ENCODE measurements at places on chromosomes 12 and 14.

DNA sequence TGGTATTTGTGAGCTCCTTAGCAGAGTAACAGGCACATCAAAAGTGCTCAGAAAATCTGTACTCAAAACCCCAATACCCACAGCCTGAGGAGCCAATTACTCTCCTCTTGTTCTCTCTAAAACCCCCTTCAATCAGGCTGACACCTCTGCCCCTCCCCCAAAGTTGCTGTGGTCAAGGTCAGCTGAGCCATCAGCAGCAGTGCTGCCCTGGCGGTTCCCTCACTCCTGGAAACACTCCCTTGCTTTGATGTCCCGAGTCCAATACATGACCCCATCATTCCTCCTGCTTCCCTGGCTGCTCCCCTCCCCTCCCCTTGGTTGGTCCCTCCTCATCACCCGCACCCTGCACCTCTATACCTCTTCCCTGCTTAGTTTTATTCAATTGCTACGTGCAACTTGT is 57.2 kb upstream of the C14orf132 start:
- DNase-seq, result no peak

DNA sequence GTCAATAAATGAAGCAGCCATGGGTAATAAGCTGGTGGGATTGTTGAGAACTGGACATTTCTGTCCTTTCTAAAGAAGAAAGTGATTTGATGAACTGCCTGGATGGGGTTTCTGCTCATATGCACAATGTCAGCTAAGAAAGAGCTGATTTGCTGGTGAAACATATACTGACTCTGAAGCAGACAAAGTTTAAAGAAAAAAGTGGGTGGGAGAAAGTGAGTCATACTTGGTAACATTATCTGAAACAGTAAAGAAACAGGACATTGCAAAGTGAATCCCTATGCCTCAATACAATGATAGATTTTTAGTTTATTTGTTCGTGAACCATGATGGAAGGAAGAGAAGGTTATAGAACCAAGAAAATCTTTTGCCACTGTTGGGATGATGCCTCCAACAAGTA is 95.6 kb upstream of the DNM1L start:
- DNase-seq, result no peak

GRCh38 chr14:24513009-24513408 is 4.9 kb upstream of the CMA1 start:
- DNase-seq, result no peak

GRCh38 chr12:52581481-52581880 is 7.8 kb upstream of the KRT74 start:
- DNase-seq, result peak; percentile 30

All from upper lobe of right lung (tissue), 1 donor.